Ovary (tissue), 10 donors: ENCODE measurements at places on chromosomes 13 and 19.

DNA sequence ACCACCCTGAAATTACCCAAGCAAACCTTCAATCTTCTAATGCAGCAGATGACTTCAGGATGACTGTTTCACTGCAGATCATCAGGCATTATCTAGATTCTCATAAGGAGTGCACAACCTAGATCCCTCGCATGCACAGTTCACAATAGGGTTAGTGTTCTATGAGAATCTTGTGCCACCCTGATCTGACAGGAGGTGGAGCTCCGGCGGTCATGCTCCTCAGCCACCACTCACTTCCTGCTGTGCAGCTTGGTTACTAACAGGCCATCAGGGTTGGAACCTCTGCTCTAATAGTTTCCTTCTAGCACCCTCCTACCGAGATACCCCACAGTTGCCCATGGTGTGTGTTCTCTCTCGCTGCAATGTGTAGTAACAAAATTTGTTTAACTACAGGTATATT is 442.8 kb downstream of the FGF14 start:
- no peak for DNase-seq

DNA sequence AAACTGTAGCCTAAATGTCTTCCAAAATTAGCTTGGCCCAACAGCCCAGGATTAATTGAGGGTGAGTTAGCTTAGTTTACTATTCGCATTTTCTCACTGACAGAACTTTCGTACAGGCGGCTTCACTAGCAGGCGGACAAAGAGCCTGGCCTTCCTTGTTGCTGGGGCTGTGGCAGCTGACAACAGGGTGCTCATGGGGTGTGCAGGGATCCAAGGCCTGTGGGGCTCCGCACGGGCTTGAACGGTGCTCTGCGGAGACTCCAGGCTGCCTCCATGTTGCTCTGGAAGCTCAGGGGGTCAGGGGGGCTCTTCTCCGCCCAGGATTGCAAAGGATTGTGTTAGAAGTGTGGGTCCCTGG is 36.3 kb upstream of the DPRX start:
- DNase-seq, result no peak

- DNase-seq, result no peak
These were observed 100.4 kb downstream of the STK24 start for GRCh38 chr13:98476538-98476966.

DNA sequence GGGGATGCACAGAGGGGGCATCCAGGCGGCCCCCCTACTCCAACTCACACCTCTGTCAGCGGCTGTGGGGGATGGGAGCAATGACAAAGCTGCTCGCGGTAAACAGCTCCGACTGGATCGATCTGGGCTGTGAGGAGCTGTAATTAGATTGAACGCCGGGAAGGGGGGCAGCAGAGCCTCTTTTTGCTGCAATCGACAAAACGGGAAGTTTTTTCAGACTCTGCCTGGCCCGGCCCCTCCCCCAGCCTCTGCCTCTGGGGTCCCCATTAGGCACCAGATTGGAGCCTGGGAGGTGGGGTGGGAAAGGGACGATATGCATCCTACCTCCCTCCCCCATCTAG is 16.3 kb downstream of the ONECUT3 start:
- no peak for DNase-seq

- no peak for DNase-seq
These were observed 82.3 kb upstream of the PDCD5 start for GRCh38 chr19:32498648-32499200.

- DNase-seq, result no peak
These were observed 249.8 kb downstream of the NBEA start for GRCh38 chr13:35191883-35192282.

DNA sequence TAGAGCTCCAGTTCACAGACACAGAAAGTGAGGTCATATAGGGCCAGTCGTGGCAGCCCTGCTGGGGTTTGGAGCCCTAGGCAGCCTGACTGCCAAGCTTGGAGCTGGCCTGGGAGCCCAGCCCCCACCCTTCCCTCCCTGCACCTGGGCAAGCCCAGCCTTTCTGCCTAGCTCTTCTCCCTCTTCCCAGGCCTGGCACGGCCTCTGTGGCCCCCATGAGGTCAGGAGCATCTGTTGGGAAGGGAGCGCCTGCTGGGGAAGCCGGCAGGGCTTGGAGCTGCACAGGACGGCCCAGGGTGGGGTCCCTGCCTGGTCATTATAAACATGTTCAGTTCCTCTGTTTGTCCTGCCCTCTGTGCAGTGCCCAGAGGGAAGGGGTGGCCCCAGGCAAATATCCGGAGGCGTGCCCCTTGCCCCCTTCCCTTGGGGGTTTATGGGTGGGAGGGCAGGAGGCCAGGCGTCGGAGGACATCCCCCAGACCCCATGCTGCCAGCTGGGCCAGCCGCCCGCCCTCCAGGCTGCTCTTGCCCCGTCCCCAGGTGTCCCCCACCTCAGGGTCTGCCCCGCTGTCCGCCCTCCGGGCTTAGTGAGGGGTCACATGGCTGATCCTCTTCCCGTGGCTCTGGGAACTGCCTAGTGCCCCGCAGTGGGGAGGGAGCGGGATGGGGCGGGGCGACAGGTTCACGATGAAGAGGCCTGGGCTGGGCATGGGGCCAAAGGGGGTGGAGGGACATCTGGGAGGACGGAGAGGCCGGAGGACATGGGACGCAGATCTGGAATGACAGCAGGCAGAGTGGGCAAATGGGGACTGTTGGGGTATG is 30.0 kb upstream of the NCCRP1 start:
- peak; percentile 76 for DNase-seq

- DNase-seq, result peak; percentile 35
These were observed 109.5 kb downstream of the DCT start for GRCh38 chr13:94369972-94370436.

DNA sequence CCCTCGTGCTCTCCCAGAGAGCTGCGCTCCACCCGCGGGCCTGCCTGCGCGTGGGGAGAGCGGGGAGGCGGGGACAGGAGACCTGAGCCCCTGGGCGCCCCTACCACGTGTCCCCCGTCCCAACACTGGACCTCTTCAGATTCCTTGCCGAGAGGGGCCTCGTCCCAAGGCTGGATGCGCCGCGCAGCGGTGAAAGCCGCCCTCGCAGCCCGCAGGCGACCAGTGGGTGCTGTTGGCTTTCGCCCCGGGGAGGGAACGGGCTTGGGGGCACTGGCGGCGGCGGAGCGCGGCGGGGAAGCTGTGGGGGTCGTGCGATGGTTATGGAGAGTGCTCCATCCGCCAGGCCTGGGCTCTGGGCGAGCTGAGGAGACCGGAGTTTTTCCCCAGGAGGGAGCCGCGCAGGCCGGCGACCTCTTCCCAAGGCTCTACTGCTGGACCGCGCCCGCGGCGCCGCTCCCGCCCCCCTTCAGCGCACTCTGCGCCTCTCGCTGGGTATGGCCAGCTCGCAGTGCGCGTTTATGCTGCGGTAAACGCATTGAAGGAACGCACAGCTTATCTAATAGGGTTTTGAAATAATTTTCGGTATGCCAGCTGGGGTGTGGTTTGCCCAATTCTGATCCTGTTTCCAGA is 17.2 kb upstream of the RNF17 start:
- DNase-seq, result no peak

DNA sequence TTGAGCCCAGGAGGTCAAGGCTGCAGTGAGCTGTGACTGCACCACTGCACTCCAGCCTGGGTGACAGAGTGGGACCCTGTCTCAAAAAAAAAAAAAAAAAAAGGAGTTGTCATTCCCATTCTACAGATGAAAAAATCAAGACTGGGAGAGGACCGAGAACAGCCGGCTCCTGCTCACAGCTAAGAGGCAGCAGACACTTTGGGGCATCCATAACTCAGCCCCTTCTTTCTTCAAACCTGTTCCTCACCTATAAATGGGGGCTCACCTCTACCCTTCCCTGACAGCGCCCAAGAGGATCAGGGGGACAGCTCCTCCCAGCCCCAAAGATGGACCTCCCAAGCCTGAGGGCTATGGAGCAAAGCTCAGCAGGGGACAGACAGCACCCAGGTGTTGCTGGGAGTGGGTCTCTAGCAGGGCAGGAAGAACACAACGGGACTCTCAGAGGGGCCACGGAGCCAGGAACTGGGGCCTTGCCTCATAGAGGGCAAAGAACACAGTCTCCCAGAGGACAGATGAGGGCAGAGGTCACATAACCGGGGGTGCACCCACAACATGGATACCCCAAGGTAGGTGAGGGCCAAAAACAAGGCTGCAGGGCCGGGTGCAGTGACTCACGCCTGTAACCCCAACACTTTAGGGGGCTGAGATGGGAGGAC is 3.4 kb upstream of the KLF16 start:
- DNase-seq, result no peak

GRCh38 chr19:33887891-33888290 is 91.2 kb downstream of the KCTD15 start:
- DNase-seq, result no peak

DNA sequence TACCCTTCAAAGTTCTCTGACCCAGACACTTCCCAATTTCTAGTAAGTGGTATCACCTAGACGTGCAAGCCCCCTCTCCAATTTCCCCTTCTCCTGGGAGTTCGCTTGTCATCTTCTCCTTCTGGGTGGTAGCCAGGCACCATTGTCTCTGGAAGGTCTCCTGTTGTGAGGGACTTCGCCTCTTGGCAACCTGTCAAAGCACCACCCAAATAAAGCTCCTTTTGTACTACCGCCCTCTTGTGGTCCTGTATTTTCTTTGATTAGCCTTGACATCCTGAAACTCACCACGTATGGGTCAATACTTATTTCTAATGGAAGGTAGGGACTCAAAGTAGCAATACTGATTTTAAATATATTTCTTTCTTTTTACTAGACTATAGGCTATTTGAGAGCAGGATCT is 8.2 kb downstream of the GPC5 start:
- no peak for DNase-seq

- DNase-seq, result no peak
These were observed 196.2 kb downstream of the COL4A1 start for GRCh38 chr13:110110783-110111182.

DNA sequence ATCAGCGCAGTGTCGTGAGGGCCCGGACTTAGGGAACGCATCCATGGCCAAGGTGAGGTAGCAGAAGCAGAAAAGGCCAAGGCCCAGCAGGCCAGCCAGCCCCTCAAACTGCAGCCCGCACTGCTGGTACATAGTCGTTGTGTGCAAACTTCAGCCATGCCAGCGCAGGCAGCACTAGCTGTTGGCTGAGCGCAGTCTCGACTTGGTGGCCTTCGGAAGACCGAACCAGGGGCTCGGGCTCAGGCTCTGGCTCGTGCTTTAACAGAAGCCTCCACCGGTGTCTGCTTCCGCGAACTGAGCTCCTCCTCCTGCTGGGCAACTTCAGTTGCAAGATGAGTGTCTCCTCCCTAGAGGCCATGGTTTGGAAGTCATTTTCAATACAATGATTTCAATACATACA is 157.5 kb downstream of the DNAJC15 start:
- no peak for DNase-seq

GRCh38 chr19:34051255-34051654 is 121.0 kb upstream of the LSM14A start:
- no peak for DNase-seq

GRCh38 chr13:35782793-35783192 is 306.3 kb upstream of the MAB21L1 start:
- DNase-seq, result no peak
